ENCODE measurements at places on chromosomes 1 and 21.

- no peak for DNase-seq
These were observed 9.9 kb downstream of the FCRLB start for GRCh38 chr1:161731241-161731640.

DNA sequence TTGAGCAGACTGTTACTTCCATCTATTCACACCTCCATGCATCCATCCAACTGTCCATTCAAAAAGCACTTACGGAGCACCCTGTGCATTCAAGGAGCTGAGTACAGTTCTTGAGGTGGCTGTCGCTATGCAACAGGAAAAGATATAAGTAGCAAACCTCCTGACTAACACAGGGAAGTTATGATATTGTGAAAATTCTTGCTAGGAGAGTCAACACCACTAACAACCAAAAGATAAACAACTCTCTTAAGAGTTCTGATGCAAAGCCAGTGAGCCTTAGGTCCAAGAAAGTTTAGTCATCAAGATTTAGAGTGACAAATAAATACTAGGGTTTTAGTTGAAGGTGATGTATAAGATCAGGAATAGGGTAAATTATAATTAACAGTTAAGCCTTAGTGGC lies 44.5 kb upstream of the TRIM45 start:
- DNase-seq, result no peak

- DNase-seq, result no peak
These were observed 75.0 kb downstream of the CLIC6 start for GRCh38 chr21:34743831-34744230.

DNA sequence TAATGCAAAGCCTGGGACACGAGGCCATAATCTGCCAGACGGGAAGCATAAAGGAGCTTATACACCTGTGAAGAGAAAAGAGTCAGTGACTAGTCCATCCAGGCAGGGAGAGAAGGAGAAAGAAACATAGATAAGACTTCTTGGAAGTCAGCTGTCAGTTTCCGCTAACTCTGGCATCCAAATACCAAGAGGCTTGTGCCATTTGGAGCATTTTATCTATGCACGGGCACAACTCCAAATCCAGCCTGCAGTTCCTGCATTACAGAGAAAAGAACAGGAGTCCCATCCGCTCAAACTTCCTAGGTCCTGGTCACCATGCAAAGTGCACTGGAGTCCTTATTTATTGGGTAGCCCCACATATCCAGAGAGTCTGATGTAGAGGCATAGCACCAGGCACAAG lies 27.9 kb downstream of the SEC16B start:
- DNase-seq, result no peak

All from H9 (cell line).